ENCODE measurements at places on chromosomes 13 and 19. TPM values are rescaled to one million over a fixed set of nuclear protein-coding genes. Genes with fewer than 3 reads are reported as not detected.

DNA sequence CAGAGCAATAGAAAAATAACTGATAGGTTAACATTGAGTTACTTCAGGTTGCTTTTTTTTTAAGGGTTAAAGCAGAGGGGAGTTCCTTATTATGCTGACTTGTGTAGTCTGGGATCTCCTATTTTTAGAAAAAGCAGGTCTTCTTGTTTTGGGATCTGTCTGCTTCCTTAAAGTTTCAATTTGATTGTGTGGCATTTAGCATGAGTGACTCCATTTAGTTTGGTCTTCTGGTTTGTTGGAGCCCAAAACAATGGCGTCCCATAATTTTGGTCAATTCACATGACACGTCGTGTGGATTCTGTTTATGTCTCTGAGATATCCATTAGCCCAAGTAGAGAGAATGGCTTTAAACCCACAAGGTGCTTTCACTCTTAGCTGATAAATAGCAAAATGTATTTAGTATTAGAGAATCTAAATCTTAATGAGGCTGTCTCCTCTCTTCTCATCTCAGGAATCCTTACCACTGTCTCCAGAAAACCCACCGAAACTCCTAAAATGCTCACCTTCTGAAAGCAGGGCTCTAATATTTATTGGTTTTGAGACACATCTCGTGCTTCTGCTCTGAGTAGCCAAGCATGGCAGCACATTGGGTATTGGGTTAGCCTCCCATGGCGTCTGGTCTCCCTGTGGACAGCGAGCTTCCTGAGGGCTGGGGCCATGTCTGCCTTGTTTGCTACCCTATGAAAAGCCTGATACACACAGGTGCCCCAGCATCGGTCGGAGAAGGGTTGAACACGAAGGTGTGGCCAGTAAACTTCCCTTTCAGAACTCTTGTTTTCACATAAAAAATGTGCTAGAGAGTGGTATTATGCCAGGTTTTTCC is 67.2 kb upstream of the GPR183 start:
- no peak for DNase-seq

PSG1 gene
- polyA plus RNA-seq = not detected

GRCh38 chr19:5694956-5695648 is 5.0 kb downstream of the RPL36 start:
- no peak for DNase-seq

GRCh38 chr13:21805733-21806132 is 134.9 kb downstream of the FGF9 start:
- no peak for DNase-seq

WASF3 gene
- 36.2 TPM for polyA plus RNA-seq

DNA sequence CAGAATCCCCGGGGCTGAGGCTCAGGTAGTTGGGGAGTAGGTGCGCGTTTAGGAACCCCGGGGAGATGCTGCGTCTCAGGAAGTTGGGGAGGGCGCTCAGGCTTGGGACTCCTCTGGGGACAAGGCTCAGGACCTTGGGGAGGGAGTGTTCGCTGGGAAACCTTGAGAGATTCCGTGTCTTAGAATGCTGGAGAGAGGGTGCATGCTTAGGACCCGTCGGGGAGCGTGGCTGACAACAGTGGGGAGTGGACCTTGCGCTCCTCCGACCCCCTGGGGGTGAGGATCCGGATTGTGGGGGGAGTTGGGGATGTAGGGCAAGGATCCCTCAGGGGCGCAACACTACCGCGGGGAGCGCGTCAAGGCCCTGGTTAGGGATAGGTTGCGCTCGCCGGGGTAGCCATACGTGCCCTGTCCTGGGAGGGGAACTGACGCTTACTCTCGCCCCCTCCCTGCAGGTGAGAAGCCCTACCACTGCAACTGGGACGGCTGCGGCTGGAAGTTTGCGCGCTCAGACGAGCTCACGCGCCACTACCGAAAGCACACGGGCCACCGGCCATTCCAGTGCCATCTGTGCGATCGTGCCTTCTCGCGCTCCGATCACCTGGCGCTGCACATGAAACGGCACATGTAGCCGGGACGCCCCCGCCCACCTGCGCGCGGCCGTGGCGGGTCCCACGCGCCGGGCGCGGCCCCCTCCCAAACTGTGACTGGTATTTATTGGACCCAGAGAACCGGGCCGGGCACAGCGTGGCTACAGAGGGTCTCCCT is 2.0 kb downstream of the KLF2 start:
- DNase-seq = no peak

CNN1 gene
- polyA plus RNA-seq = 218 TPM

GRCh38 chr13:113630804-113631203 is 27.2 kb downstream of the ATP4B start:
- DNase-seq = no peak

OBI1 gene
- 14.8 TPM for polyA plus RNA-seq

TTC9B gene
- 0.30 TPM for polyA plus RNA-seq

DNA sequence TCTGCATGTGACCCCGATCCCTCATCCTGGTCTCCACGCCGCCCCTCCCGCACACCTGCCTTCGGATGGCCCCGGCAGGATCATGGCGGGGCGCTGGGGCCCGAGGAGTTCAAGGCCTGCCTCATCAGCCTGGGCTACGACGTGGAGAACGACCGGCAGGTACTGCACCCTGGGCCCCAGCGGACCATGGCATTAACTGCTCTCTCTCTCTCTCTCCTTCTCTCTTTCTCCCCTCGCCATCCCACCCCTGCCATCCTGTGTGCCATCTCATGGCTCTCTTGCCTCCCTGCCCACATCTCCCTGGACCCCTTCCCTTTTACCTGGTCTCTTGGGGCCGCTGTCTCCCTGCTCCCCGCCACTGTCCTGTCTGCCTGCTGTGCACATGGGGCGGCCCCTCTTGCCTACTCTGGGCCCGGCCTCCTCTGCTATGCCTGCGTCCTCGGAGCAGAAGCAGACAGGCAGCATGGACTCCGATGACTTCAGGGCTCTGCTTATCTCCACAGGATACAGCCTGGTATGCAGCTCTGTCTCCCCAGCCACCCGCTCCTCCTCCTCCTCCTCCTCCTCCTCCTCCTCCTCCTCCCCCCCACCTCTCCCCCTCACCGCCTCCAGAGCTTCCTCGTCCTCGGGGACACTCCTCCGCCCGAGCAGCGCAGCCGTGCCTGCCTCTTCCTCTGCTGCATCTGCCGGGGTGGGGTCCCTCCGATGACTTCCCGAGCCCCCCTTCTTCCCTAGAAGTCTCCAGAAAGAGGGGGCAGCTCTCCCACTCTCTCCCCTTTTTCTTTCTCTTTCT is 16.2 kb downstream of the CAPN12 start:
- DNase-seq = peak; percentile 84

- no peak for DNase-seq
Observed at GRCh38 chr13:73231471-73231870, 172.7 kb downstream of the KLF5 start.

GRCh38 chr13:110233951-110234280 is 73.0 kb downstream of the COL4A1 start:
- DNase-seq = no peak

GSX1 gene
- polyA plus RNA-seq = not detected

PRSS57 gene
- not detected for polyA plus RNA-seq

- peak; percentile 80 for DNase-seq
Observed at GRCh38 chr19:49338691-49339300, 3.6 kb downstream of the CD37 start.
